ENCODE measurements at places on chromosomes 5 and 9. TPM values are rescaled to one million over a fixed set of nuclear protein-coding genes. Genes with fewer than 3 reads are reported as not detected.

Gene SLC27A6
- 0.10 TPM for polyA plus RNA-seq

Gene ARRDC3
- 20.7 TPM for polyA plus RNA-seq

Gene IGFBPL1
- 0.69 TPM for polyA plus RNA-seq

Gene NKD2
- not detected for polyA plus RNA-seq

Gene SNAPC4
- polyA plus RNA-seq, result 1.7 TPM

Gene LHX2
- 0.11 TPM for polyA plus RNA-seq

Gene SUSD3
- 0.98 TPM for polyA plus RNA-seq

Gene DMGDH
- 2.9 TPM for polyA plus RNA-seq

Gene VCAN
- polyA plus RNA-seq, result 38.0 TPM

Gene ENG
- polyA plus RNA-seq, result 23.3 TPM

Measured in BJ (cell line).